ENCODE measurements at places on chromosomes 12 and 14. TPM values are rescaled to one million over a fixed set of nuclear protein-coding genes. Genes with fewer than 3 reads are reported as not detected.

- no peak for DNase-seq
Measured at GRCh38 chr12:89765959-89766824, 57.6 kb upstream of the ATP2B1 start.

The SPIC gene
- 0.16 TPM for total RNA-seq

The OR4K5 gene
- total RNA-seq, result not detected

- no peak for DNase-seq
Measured at GRCh38 chr12:107681455-107681835, 4.2 kb upstream of the PWP1 start.

GRCh38 chr12:113170926-113171325 is 14.4 kb downstream of the DDX54 start:
- no peak for DNase-seq

DNA sequence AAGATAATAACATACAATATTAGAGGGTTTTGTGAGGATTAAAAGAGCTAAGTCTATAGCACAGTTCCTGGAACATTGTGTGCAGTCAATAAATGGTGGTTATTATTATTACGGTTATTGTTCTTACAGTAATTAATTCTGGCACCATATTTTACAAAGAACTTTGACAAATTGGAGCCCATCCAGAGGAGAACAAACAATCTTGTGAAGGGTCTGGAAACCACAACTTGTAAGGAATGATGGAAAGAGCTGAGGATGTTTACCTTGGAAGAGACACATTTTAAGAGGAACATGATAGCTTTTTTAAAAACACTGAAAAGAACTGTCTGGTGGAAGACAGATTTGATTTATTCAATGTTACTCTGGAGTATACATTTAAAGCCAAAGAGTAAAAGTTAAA is 150.5 kb upstream of the KRR1 start:
- DNase-seq, result no peak

- peak; percentile 52 for DNase-seq
Measured at GRCh38 chr12:116559162-116559935, at the start of gene MAP1LC3B2. Gene MAP1LC3B2 (plus strand): TSS chr12:116559381. CDS start chr12:116575943, 16,562 bp downstream.

GRCh38 chr12:75390156-75390898 is 562 bp upstream of the GLIPR1L2 start:
- DNase-seq, result no peak

- no peak for DNase-seq
Measured at GRCh38 chr14:89245802-89246201, 171.2 kb downstream of the FOXN3 start.

DNA sequence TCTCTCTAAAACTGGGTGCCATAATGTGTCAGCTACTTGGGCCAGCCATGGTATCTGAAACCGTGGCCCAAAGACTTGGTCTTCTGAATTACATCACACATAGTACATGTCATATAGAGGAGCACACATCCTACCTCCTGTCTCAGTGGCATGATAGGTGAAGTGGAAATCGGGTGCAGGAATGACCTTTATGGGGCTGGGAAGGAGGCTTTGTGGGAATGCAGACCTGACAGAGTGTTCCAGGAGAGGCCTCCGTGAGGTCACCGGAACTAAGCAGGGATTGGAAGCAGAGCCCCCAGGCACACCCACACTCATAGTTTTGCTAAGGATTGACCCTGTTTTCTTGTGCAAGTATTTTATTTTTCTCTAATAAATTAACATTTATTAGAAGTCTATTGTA is 82.6 kb downstream of the NTF3 start:
- no peak for DNase-seq

DNA sequence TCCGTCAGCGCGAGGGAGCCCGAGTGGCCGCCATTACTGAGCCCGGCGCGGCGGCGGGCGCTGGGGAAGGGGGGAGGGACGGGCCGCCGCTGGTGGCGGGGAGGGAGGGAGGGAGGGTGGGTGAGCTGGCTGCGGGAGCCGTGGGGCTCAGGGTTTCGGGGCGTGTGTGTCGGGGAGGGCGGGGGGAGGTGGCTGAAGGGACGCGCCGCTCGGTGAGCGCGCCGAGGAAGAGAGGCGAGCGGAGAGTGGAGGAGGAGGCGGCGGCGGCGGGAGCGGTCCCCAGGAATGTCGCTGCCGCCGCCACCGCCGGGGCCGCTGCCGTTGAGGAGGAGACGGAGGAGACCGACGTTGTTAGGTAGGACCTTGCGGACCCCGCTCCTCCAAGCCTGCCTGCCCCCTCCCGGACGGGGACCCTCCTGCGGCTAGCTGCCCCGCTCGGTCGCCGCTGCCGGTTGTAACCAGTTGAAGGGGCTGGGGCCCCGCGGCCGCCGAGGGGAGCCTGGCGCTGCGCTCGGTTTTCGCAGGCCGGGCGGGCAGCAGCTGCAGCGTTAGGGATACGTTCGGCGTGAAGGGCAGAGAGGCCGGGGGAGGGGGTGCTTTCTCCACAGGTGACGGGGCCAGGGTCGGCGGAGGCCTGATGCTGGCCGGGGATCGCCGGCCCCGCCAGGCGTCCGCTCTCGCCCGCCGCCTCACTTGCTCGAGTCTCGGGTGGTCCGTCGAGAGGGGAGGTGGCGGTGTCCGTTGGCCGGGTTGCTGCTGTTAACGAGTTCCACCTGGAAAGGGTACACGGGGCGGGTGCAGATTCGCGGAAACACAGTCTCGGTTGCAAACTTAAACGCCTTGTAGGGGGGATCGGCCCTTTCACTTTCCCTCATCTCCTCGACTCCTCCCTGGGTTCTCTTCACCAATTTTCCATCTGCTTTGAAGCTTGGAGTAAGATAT is at the start of gene ARHGAP5:
Gene ARHGAP5 (plus strand): TSS at position 224 of the 942 bp plus-strand sequence. CDS start 13,366 bp downstream, outside the sequence.
- peak; percentile 42 for DNase-seq

DNA sequence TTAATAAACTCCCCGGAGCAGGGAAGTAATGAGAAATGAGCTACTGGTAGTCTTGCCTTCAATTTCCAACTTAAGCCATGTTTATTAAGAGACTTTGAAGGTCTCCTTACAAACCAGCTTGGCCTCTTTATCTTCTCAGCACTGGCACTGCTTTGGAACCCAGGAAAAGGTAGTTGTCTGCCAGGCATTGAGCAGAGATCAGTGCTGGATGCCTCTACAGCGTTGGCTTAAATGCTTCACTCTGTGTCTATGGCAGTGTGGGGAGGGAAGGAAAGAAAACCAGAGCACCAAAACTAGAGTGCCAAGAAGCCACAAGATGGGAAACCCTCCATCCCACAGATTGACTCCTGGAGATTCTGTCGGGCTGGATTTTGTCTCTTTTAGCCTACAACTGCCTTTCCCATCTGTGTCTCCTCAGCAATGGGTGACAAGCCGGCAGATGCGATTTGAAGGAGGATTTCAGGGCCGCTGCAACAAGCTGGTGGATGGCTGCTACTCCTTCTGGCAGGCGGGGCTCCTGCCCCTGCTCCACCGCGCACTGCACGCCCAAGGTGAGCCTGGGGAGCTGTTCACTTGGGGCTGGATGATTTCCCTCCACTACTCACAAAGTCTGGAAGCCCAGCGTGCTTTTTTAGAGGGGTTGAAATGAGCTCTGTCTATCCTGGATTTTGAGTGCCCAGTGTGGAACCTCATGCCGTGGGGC is 57.3 kb downstream of the FNTB start:
- no peak for DNase-seq

- DNase-seq, result no peak
Measured at GRCh38 chr12:42386308-42386707, 60.3 kb downstream of the PPHLN1 start.

GRCh38 chr12:71303199-71303598 is 136.4 kb upstream of the LGR5 start:
- DNase-seq, result no peak

DNA sequence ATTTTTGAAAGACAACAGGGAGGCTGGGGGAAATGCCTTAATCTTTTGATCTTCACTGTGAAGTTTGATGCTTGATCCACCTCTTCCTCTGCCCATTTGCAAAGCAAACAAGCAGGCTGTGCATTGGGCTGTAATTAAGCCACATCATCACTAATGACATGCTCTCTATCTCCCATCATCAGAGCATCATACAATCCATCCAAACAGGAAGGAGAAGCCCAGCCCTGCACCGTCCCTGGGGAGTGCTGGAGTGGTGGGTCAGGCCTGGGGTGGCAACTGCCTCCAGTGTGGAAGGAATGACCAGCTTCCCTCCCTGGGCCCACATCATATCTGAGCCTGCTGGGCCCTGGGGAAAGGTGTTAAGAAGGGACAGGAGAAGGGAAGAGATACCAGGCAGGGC is 6.9 kb upstream of the KRT74 start:
- no peak for DNase-seq

The GPR68 gene
- total RNA-seq, result 5.9 TPM

GRCh38 chr14:103033681-103034096 is 23.7 kb downstream of the CDC42BPB start:
- DNase-seq, result no peak

The TCL1B gene
- not detected for total RNA-seq

- DNase-seq, result no peak
Measured at GRCh38 chr12:87382959-87383566, 646.1 kb downstream of the C12orf50 start.

GRCh38 chr12:40945772-40946171 is 242.3 kb upstream of the PDZRN4 start:
- no peak for DNase-seq

GRCh38 chr14:90188588-90188987 is 67.8 kb upstream of the PSMC1 start:
- no peak for DNase-seq

The GARIN6 gene
- total RNA-seq, result not detected

GRCh38 chr14:102907303-102907844 is 15.1 kb upstream of the AMN start:
- no peak for DNase-seq

- DNase-seq, result no peak
Measured at GRCh38 chr12:43459285-43459684, 92.7 kb downstream of the ADAMTS20 start.

DNA sequence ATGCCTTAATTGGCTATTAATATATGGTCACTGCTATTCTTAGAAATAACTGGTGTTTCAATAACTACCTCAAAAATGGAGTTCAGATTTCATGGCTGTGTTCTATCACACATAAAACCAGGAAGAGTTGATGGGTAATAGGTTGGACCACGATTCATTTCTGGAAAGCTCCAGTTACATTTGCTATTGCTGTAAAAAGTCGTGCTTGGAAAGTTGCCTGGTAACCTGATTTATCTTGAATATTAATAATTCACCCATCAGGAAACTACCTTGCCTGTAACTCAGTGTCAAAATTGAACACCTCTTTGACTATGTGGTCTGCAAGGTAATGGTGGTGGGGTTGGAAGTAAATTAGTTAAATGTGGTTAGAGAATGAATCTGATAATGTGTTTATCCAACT is 104.7 kb upstream of the IFNG-AS1 start:
- no peak for DNase-seq

DNA sequence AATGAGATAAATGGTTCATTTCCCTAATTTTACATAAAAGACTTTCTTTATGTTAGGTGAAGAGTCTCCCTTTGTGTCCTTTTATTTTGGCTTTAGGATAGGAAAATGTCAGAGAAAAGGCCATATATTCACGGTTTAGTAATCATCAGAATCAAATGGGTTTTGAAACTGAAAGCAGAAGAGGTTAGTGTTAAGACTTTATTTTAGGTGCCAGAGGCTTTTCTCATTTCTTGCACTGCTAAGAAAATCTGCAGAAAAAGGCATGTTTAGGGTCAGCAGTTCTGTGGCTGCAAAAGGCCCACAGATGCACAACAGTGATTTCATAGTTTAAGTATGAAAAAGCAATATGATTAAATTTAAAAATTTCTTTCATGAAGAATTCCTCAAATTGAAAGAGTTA is 80.4 kb upstream of the SINHCAF start:
- no peak for DNase-seq

The PLEKHH1 gene
- 5.5 TPM for total RNA-seq

The RHEBL1 gene
- total RNA-seq, result 0.78 TPM

DNA sequence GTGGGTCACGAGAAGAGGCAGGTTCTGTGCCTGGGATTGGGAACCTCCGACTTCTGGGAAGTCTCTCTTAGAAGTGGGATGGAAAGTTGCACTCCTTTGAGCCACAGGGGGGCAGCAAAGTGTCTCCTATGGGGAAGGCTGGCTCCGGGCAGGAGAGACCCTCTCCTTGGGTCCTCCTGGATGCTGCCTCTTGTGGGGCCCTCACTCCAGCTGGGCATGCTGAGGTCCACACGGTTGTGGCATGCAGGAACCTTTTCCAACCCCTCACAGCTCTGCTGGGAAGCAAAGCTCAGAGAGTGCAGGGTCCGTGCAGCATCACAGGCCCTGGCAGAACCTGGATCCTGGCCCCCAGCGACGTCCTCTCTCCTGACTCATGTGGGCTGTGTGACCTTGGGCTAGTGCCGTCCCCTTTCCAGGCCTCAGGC is 17.4 kb downstream of the SDSL start:
- DNase-seq, result no peak

The ZNF26 gene
- 17.8 TPM for total RNA-seq

The KRT77 gene
- total RNA-seq, result not detected

DNA sequence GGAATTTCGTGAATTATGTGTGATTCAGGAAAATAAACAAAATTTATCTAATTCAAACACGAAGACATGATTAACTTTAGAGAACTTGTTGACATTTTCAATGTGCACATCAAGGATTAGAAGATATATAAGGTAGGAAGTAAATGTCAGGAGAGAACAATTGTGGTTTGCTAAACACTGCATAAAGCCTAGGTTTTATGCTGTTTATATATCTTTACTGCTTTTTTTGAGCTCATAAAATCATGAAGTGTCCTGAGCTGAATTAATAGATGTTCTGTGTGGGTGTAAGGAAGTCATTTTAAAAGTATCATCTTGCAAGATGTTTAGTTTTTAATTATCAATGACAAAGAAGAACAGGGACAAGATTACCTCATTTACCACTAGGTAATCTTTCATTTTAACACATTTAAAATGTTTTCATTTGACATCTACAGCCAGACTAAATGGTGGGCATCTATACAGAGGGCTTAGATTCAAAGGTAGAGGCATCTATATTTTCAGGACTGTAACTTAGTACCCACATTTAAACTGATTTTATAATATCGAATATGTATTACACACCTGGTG is 382.8 kb downstream of the ADAMTS20 start:
- no peak for DNase-seq

The FOXN4 gene
- 0.16 TPM for total RNA-seq

DNA sequence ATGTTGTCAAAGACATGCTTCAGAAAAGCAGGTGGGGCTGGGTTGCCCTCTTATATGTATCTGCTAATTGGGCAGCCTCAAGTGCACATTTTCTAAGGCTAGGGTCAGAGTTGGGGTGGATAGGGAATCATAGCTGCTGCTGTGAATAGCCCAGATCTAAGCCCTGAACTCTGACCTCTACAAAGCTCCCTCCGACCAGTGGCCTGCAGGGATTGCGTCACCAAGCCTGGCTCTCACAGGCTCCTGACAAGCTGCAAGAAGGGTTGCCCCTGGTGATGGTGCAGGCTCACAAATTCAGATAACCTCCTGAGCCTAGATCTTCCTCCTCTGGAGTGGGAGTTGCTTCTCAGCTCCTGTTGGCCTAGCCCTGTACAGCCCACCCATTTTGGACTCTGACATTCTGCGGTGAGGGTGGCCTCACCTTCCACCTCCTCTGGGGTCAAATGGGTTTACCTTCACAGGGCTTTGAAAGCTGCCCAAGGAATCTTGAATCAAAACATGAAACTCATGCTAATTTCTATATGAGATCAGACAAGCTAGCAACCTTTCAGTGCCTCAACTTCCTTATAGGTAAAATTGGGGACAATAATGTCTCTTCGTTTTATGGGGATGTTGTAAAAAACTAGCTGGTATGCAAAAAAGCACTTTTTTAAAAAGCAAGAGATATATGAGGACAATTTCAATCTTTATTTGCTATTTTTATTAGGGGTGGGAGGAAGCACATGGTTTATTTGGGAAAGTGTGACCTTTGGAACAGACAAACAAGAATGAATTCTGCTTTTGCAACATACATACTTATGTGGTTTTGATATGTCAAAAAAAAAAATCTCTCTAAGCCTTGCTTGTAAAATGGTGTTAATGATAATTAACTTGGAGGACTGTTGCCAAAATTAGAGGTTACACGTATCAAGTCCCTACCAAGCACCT is 4.9 kb upstream of the SUSD6 start:
- no peak for DNase-seq
